ENCODE measurements at places on chromosomes 5 and 9.

GRCh38 chr5:131114754-131115153 is 50.3 kb downstream of the HINT1 start:
- DNase-seq = no peak

DNA sequence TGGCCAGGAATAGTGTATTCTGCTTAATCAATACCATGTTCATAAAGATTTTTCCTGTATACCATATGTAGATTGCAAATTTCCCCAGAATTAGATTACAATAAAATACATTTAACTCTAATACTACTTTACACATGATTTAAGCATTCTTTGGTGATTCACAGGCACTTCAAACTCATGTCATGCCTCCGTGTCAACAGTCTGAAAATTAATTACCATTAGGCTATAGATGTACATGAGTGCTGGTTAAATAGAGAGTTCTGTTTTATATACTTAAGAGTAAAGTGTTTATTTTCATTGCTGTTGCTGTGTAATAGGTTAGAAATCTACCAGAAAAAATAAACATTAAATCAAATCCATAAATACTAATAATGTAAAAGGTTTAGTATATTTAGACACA is 159.8 kb downstream of the ZSWIM6 start:
- no peak for DNase-seq

DNA sequence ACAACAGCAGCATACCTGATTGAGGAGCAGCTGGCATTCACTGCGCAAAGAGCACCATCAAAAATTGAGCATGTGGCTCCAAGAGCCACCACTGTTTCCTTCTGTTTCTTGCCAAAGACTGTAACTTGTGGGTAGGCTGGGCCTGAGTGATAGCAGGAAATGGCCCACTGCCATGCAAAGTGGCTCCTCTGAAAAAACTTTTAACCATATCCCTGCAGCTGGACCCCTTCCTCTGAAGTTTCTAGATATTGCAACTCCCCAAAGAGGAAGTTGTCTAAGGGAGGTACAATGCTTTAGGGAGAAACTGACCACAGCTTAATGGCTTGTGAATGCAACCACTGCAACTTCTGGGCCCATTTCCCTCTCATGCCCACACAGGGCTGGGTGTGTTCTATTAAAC is 355.4 kb upstream of the PDE4D start:
- no peak for DNase-seq

GRCh38 chr9:78209127-78209526 is 26.7 kb upstream of the CEP78 start:
- no peak for DNase-seq

DNA sequence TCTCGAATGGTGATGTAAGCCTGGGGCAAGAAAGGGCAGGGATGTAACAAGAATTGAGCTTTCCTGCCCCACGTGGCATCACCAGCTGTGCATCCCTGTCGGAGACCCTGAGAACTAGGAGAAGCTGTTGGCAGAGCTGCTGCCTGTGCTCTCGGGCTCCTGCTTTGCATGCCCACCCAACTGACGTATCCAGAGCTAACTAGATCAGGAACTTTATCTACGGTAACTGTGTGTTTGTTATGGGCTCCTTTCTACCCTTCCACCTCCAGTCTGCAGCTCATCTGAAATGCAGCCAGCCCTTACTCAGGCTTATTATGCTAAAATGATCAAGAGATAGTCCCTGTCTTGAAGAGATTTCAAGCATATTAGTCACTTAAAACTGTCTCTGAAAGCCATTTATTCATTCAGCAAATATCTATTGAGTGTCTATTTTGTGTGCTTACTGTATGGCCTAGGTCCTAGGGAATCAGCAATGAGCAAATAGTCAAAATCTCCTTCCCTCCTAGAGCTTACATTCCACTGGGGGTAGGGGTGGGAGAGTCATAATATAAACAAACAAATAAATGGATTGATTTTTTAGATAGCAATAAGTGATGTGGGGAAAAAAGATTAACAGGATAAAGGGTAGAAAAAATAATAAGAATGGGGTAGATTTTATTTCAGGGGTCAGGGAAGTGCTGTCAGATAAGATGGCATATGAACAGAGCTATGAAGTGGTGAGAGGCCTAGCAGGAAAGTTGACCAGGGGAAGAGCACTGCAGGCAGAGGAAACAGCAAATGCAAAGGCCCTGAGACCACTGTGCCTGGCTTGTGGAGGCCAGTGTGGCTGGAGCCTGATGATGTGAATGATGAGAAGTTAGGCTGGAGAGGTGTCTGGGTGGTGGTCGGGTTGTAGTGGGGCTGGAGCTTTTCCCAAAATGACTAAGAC is 118.2 kb downstream of the GALNT10 start:
- no peak for DNase-seq

DNA sequence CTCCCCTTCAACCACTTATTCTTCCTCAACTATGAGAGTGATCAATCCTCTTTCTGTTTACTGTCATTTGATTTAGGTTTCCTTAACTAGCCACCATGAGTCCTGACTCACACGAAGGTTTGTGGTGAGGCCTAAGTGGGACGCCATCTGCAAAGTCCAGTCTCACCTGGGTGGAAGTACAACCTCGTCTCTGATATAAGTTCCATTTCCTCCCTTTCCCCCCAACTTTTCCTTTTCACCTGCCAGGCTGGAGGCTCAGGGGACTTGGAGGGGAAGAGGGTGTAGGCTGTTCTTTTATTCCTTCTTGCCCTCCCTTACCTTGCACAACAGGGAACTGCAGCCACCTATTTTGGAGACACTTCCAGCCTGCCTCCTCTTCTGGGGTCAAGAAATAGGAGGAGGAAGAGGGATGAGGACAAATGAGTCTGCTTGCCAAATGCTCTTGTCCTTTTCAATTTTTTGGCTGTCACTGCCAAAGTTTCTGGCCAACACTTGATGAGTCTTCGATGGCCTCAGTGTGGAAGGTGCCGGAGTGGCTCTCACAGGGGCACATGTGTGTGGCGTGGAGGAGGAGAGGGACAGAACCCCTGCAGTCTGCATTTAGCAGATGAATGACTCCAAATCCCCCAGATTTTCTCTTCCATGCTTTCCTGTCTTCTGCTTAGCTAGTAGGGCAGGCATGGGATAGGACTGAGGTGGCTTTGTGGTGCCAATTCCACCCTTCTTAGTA is 249.6 kb downstream of the NSG2 start:
- DNase-seq = no peak

- DNase-seq = no peak
These were observed 352.6 kb upstream of the TARS1 start for GRCh38 chr5:33088176-33088575.

All from T-helper 1 cell (primary cell).